ENCODE measurements at places on chromosomes 4 and X.

- DNase-seq = no peak
Observed at GRCh38 chr4:20462426-20463175, 210.9 kb downstream of the SLIT2 start.

DNA sequence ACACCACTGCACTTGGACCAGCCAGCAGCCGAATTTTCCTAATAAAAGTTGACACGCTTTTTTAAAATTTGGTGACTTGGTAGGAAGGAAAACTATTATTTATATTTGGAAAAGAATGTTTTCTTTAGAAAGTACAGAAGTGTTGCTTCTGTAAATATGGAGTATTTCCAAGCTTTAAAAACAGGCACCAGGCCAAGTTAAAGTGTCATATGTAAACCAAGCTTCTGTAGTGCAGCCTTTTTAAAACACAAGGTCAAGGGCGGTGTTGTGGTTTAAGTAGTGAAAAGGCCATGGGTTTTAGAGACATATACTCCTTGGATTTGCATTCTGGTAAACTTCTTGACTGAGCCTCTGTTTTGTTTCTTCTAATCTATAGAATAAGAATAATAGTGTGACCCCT, 62.7 kb downstream of the TRIM2 start:
- no peak for DNase-seq

- peak; percentile 94 for DNase-seq
Observed at GRCh38 chr4:3074846-3075651, 568 bp downstream of the HTT start.

DNA sequence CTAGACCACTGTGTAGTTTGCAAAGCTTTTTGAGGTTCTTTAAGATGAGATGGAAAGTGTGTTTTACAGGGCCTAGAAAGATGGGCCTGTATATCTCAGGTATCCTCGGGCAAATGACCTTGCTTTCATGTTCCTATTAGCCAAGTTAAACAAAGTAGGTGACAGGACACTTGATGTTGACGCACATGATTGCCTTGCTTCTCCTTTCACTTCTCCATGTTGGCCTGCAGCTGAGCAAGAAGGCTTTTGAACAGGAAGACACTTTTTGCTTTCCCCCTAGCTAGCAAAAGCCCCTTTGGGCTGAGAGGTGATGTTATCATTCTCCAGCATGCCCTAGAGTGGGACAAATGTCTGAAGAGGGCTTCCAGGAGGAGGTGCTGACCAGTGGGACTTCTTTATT, 202.1 kb downstream of the GPC3 start:
- no peak for DNase-seq

DNA sequence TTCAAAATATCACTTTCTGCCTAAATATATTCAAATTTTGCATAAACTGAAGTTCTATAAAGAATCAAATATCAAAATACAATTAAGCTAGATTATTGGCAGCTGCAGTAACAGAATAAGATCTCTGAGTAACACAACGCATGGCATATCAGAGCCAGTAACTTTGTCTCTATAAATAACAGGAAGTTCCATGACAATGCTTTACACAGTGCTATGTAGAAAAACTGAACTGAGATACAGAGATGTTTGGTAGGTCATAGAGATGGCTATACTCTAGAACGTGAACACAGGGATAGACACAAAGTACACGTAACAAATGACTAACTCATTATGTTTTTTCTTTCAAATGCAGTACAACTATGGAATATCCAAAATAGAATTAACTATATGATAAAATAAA, 18.2 kb downstream of the UBE2D3 start:
- no peak for DNase-seq

DNA sequence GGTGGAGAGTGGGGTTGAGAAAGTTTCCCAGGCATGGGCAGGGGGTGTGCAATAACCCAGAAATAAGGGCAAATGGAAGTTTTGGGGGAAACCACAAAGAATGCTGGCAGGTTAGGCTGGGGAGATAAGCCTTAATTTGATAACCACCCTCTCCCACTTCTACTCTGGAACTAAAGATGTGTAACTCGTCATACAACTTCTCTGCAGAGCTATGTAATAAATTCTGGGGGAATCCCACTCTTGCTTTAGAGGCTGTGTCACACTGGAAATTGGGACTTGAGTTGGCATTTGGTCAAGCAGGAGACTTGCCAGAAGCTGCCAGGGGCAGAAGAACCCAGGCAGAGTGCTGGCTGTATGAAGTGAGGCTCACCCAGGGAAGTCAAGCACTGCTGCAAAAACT, 170.9 kb upstream of the CPEB2 start:
- DNase-seq = no peak

Data from osteoblast (primary cell).